ENCODE measurements at places on chromosomes 4 and X. TPM values are rescaled to one million over a fixed set of nuclear protein-coding genes. Genes with fewer than 3 reads are reported as not detected.

RGN gene
- total RNA-seq: 11.9 TPM

IL13RA1 gene
- 56.1 TPM for total RNA-seq

DNA sequence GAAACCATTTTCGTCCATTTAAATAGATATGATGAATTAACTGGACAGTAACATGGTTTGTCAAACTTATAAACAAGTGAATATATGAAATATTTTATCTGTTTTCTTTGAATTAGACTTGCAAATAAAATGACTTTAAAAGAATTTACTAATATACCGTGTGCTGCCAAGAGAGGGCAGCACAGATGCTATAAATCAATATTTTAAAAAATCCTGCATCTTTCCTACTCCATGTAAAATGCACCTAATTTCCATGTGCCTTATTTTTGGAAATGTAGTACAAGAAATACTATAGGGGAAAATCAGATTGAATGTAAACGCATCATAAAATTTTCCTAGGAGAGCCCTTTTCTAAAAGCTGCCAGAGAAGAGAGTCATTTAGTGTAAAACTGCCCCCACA, 62.2 kb downstream of the PRKX start:
- no peak for DNase-seq
- no peak overlapping the region for H3K4me3 ChIP-seq
- H3K27ac ChIP-seq: no peak overlapping the region

DNA sequence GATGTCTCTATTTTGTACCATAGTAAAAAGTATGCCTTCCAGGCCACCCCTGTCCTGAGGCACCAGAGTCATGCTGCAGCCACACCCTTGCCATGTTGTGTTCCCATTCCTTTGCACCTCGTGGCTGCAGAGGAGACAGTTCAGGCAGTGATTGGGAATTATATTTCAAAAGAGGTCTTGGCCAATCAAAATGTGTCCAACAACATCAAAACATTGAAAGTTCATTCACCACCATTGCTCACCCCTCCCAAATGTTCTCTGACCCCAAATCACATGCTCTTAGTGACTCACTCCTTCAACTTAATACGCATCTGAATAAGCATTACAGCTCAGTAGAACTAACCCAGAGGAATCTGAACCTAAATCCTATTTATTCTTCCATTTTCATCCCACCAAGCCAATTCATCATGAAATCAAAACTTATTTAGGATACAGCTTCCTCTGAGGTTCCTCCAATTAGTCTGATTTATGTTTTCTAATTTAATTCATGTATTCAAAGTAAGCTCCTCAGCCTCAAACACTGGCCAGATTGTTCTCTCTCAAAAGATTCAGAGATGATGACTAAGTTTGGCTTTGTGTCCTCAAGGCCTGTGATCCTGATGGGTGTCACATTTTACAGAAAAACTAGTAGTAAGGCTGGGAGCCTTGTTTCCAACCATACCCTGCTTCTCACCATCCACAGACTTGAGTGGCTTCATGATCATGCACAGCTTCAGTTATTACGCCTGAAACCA, 323.2 kb upstream of the INTU start:
- no peak overlapping the region for H3K27ac ChIP-seq
- no peak for DNase-seq
- no peaks in the 10 kb centered on the region for H3K27me3 ChIP-seq

DNA sequence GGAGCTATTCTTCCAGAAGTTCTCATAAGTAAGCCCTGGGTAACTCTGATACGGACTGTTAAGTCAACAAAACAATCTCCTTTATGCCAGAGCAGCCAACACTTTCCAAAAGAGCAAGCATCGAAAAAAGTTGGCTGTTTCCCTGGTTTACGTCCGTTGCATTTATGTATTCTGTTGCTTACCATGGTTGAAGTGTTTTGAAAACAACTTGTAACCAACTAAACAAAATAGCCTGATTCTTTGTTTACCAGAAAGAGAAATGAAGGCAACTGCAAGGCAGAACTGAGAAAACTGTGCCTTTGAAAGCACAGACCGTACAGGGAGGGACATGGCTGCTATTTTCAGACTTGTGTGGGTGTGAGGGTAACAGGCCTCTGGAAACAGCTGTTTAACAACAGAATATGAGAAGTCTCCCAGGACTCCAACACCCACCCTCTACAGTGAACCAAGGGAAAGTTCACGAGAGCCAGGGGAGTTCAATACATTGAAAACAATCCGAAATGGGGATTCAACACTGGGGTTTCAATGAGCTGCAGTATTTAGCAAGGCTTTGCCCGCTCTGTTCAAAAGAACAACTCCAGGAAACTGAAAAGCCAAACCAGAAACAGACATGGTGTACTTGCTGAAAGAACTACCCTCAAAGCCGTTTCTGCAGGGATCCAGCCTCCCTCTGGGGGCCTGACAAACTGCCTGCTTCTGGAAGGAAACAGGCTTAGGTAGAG, 95.8 kb upstream of the EGFL6 start:
- peak overlapping the region; percentile 51 for H3K27ac ChIP-seq
- no peaks in the 10 kb centered on the region for H3K27me3 ChIP-seq
- no peaks in the 10 kb centered on the region for H3K4me1 ChIP-seq
- no peak overlapping the region for H3K4me3 ChIP-seq
- no peaks in the 10 kb centered on the region for H3K36me3 ChIP-seq

Measured in psoas muscle (tissue), 8 donors.